ENCODE measurements at places on chromosomes 1 and 21. TPM values are rescaled to one million over a fixed set of nuclear protein-coding genes. Genes with fewer than 3 reads are reported as not detected.

Gene CELA2B
- polyA plus RNA-seq = 0.90 TPM

Gene VHLL
- not detected for polyA plus RNA-seq

Gene RNU5D-1
- polyA plus RNA-seq = not detected

Gene S100A3
- polyA plus RNA-seq = not detected

Gene BNIPL
- polyA plus RNA-seq = 4.6 TPM

Gene LRRC53
- polyA plus RNA-seq = 0.04 TPM

Gene CFAP126
- 18.8 TPM for polyA plus RNA-seq

Gene HPCAL4
- 0.40 TPM for polyA plus RNA-seq

Gene NCAM2
- 9.8 TPM for polyA plus RNA-seq

Gene HSF2BP
- polyA plus RNA-seq = 1.7 TPM

Gene OR6N1
- not detected for polyA plus RNA-seq

Gene CR1L
- polyA plus RNA-seq = 0.78 TPM
